Motor neuron (in vitro differentiated cells): ENCODE measurements at places on chromosomes 3 and 15.

DNA sequence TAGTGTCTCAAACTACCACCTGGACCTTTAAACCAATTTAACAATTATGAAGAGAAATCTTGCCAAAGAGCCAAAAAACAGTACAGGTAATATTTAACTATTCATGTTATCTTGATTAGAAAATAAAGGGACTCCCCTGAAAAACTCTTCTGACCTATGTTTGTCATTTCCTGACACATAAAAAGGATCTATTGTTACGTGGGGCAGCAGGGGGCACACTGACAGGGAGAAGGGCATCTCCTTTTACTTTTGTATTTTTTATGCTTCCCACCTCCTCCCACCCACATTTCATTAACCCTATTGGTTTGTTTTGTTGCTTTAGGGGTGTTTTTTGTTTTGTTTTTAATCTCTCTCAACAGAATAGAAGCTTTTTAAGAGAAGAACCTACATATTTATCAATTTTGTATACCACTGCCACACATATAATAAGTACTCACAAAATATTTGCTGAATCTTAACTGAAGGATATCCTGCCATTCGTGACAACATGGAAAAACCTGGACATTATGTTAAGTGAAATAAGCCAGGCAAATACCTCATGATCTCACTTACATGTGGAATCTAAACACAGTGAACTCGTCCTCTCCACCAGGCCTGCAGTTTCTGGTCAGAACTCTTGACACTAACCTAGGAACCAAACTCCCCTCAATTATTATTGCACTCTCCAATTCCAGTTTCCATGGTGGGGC lies 17.7 kb downstream of the STAG1 start:
- ATAC-seq: no peak

DNA sequence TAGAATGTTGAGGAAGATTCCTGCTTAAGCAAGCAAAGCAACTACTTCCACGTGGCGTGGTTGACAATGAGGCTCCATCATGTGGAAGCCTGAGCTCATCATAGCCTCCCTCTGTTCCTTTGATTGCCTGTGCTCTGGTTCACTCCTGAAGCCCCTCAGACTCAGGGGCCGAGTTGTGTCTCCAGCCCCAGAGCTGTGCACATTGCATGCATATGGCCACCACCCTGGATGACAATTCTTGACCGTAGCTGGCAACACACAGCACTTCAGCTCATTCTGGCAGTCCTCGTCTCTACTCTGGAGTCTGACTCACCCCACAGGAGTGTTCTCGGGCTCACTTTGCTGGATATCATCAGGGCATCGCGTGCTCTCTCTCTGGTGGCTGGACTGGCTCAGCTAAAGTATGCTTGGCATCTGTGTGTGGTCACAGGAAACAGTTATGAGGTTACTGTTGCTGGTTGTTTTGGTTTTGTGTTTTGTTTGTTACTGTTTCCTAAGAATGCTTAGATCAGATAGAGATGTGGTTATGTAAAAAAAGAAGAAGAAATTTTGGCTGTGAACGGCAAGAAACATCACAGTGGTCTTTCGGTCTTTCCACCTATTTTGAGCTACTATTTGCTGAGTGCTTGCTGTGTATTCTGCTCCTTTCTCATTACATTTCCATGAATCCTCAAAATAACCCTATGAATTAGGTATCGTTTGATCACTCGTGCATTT lies 41.6 kb upstream of the MRPS22 start:
- ATAC-seq: peak; percentile 98

DNA sequence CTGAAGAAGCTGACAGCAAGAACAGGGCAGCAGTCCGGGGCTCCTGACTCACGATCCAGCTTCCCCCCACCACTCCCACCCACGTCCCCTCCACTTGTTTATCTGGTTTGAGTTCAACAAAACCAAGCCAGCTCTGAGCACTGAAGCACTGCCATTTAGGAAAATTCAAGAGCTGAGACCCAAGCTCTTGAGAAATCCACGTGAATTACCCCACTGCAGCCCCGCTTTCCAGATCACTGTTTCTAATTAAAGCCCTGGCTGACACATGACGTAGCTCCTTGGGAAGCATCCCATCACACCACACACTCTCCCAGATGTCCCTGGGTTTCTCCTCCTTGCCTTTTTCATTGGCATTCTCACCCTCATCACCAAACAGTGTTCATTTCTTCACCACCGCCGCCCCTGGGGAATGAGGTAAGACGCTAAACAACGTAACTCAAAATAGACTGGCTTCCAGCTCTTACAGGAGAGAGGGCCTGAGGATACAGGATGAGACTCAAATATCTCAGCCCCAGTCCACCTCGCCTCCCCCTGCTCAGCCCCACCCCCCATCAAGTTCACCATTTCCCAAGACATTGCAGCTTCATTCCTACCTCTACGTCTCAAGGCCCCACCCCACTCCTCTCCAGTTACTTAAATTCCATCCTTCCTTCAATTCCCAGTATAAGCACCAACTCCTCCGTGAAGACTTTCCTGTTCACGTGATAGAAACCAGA lies 95.4 kb downstream of the SRGAP3 start:
- peak; percentile 56 for ATAC-seq

GRCh38 chr3:133237380-133237779 lies 162.5 kb upstream of the BFSP2 start:
- no peak for ATAC-seq

- peak; percentile 82 for ATAC-seq
Measured at GRCh38 chr3:193134856-193135255, 106.2 kb upstream of the PLAAT1 start.

- ATAC-seq: no peak
Measured at GRCh38 chr3:186255703-186256331, 106.2 kb downstream of the DGKG start.

- no peak for ATAC-seq
Measured at GRCh38 chr3:152638214-152638613, 196.7 kb upstream of the P2RY1 start.
